Right hindlimb (tissue), 1 donor: ENCODE measurements at places on chromosomes 7 and 10.

GRCh38 chr10:86657396-86658011, 3.2 kb downstream of the OPN4 start:
- peak; percentile 15 for DNase-seq

DNA sequence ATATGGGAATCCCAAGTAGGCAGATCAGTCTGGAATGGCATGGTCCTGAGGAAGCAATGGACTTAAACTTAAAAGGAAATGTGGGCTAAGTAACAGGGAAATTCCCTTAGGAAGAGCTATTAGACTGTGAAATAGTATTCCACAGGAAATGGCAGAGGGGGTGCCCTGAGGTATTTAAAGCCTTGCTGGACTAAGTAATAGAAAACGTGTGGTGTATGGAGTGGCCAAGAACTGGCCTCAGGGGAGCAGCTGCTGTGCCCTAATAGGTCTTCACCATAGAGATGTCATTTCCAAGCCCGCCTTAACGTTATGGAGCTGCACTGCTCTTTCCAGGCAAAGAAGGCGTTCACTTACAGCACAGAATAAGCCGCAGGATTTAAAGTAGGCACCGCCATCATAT, 365.2 kb upstream of the ZMIZ1 start:
- DNase-seq, result peak; percentile 53

DNA sequence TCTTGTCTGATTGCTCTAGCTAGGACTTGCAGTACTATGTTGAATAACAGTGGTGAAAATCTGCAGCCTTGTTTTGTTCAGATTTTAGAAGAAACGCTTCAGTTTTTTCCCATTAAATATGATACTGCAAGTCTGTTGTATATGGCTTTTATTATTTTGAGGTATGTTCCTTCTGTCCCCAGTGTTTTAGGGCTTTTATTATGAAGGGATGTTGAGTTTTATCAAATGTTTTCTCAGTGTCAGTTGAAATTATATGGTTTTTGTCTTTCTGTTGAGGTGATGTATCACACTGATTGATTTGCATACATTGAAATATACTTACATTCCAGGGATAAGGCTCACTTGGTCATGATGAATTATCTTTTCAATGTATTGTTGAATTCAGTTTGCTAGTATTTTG, 60.5 kb upstream of the HELLS start:
- DNase-seq, result no peak

GRCh38 chr7:140673774-140674155, 1.0 kb downstream of the ADCK2 start:
- DNase-seq, result no peak

GRCh38 chr10:348456-348855, 213.2 kb downstream of the ZMYND11 start:
- no peak for DNase-seq

GRCh38 chr7:46123-46829, 146.1 kb upstream of the FAM20C start:
- no peak for DNase-seq

- DNase-seq, result no peak
Observed at GRCh38 chr7:80768756-80769155, 130.3 kb downstream of the CD36 start.

- DNase-seq, result no peak
Observed at GRCh38 chr10:12235116-12235694, 39.2 kb downstream of the CDC123 start.

DNA sequence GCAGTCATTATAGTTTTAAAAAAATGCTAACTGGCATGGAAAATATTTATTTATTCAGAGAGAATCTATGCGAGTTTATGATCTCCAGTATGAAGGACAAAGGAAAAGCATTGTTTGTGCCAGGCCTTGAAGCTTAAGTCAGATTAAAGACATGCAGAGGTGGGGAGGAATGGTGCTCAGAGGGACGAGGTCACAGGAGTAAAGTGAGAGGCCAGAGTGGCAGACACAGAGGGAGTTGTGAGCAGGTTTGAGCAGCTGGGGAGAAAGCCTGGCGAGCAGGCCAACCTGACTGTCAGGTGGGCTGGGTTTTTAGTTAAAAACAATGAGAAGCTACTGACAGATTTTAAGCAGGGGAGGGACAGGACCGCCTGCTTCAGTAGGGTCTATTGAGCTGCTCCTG, 6.8 kb upstream of the CCNY start:
- no peak for DNase-seq

DNA sequence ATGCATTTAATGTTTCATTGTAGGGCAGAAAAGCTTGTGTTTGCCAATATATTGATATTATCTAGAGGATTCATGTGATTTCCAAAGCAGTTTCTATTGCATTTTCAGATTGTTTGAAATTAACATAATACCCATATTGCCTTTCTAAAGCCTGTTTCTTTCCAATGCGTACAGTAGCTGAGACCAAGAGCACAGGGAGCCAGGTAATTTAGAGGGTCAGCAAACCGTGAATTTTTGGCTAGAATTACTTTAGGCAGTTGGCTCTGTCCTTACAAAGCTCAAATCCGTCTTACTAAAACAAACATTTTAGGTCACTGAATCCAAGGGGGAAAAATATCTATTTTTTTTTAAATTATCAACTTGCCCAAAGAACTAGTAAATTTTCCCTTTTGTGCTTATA, 604.9 kb upstream of the ADARB2 start:
- no peak for DNase-seq

GRCh38 chr7:66804001-66804400, 63.5 kb downstream of the RABGEF1 start:
- DNase-seq, result no peak

DNA sequence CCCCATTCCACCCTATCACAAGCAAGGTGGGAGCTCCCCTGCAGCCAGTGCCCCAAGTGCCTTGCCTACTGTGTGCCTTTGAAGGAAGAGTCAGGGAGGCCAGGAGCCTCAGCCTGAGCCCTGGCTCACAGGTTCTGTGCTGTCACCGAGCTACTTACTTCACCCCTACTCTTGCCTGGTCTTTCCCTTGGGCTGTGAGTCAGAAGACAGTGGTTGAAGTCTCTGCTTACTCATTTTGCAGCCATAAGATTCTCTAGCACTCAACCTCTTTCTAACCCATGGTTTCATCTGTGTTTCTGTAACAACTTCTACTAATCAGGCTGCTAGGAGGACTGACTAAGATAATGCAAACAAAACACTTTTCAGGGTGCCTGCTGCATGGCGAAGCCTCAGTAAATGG, 114.5 kb downstream of the PLCE1 start:
- no peak for DNase-seq

- no peak for DNase-seq
Observed at GRCh38 chr10:16779384-16779915, 37.8 kb downstream of the RSU1 start.

- DNase-seq, result no peak
Observed at GRCh38 chr7:142739923-142740492, 9.3 kb upstream of the PRSS1 start.

DNA sequence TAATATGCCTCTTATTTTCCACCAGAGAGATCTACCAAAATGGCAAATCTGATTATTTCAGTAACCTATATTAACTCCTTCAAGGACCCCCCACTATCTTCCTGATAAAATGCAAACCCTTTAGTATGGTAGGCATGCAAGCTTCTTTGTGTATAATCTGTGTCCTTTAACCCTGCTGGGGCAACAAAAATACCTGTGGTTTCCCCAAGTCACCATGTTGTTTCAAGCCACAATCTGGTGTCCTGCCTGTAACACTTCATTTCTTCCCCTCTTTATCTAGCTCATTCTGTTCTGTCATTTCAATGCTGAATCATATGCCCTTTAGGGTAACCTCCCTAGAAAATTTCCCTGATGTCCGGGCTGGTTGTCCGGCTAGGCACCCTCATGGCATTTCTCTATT, 5.3 kb downstream of the CALCR start:
- DNase-seq, result no peak

GRCh38 chr10:122050311-122050710, 61.3 kb downstream of the TACC2 start:
- no peak for DNase-seq

GRCh38 chr7:1289666-1290025, 57.0 kb downstream of the UNCX start:
- no peak for DNase-seq

DNA sequence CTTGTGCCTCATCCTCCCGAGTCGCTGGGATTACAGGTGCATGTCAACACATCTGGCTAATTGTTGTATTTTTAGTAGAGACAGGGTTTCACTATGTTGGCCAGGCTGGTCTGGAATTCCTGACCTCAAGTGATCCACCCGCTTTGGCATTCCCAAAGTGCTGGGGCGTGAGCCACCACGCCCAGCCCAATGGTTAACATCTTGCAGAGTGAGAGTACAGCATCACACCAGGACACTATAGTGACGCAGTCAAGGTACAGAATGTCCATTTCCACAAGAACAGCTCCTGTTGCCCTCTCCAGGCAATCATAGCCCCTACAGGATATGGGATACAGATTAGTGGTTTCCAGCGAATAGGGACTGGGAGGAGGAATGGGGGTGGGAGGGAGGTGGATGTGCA, 34.0 kb downstream of the MYO1G start:
- DNase-seq, result no peak

GRCh38 chr10:89302625-89303024, 779 bp downstream of the IFIT2 start:
- no peak for DNase-seq

DNA sequence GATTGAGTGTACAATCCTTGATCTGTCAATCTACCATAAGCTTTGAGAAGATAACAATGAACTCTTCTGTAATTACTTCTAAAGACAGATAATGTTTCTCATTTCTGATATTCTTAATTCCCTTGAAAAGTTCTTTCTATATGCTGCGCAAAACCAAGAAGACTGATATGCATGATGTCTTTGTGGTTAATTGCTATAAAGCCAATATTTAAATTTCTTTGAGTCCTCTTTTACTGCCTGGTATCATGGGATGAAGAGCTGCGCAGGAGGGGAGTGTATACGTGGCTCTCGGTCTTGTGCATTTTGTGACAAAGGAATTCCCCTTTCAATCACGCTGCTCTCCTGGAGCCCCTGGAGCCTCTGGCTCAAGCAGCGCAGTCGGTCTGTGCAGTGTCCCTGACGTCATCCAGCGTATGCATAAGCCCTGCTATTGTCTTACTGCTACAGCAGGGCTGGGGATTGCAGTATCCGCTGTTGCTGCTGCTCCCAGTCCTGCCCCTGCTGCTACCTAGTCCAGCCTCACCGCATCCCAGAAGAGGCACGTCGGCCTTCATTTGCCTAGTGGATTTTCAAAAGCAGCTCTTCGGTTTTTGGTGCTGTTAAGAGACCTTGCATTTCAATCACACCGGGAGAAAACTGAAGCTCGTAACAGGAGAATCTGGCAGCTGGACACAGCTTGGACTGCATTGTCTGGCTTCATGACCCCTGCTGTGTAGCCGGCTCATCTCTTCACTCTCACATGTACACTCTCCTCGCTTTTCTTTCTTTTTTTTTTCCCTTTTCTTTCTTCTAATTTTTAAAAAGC, 66.7 kb downstream of the ST7 start:
- peak; percentile 91 for DNase-seq

DNA sequence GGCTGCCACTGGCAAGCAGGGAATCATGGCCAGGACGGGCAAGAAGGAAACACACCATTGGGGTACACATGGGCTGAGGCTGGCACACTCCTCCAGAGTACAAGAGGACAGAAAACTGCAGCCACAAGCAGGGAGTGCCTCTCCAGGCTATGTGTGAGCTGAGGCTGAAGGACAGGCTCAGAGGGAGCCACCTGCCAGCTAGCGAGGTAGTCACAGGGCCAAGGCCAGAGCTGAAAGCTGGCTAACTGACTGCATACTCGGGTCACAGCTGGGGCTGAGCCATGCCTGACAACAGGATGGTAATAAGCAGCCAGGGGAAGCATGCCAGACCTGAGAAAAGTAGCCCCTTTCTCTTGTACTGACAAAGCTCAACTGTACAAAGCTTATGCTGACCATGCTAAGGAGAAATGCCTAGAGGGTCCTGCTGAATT, 52.0 kb downstream of the KIF5B start:
- DNase-seq, result peak; percentile 63

DNA sequence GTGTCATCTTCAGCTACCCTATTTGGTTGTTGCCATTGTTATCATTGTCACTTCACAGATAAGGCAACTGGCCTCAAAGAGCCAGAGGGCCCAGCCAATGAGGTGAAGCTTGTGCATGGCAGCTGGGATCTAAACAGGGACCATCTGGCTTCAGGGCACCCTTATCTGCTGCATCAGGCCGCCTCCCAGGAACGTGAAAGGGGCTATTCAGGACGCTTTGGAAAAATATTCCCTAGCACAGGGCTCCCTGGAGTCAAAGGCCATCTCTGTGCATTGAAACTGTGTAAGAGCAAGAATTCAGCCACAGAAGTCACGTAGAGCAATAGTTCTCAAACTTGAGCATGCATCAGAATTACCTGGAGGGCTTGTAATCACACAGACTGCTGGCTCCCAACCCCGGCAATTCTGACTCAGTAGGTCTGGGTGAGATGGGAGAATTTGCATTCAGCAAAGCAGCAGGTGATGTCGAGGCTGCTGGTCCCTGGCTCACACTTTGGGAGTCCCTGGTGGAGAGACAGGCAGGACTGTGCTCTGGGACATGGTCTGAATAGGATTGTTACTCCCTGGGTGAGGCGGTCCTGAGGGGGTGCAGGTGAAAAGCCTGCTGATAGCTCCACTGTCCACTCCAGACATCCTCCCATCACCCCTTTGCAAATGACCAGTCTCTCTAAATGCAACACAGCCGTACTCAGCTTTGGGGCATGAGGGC, 21.5 kb upstream of the PLEKHA1 start:
- no peak for DNase-seq

DNA sequence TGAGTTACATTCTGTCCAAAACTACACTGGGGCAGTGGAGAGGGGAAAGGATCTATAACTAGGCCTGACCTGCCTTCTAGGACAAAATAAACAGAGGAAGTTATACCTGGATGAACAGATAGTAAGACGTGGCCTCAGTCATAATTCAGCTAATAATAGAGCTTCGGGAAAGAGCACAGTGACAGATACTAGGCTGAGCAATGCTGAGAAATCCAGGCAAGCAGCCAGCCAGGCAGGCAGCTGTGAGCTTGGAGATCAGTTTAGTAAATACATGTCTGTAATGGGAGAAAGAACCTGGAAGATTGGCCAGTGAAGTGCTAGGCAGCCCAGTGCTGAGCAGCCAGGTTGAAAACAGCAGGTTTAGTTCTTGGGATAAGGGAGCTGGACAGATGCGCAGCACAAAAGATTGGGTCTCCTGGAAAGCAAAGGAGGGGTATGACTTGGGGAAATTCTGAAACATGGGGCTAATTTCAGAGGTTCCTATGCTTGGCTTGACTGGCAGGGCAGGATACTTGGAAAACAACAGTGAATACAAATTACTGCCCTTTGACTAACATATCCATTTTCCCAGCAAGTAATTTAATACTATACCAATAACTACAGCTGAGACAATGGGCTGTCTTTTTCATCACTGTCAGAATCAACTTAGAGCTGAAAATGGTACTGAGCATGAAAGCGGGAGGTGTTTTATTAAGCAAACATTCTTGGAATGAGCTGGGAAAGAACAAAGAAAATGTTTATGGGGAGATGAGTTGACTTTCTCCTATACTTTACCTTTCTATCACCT, 140.8 kb downstream of the DGKB start:
- peak; percentile 89 for DNase-seq

GRCh38 chr7:139647085-139647484, 123.6 kb downstream of the CLEC2L start:
- DNase-seq, result no peak

DNA sequence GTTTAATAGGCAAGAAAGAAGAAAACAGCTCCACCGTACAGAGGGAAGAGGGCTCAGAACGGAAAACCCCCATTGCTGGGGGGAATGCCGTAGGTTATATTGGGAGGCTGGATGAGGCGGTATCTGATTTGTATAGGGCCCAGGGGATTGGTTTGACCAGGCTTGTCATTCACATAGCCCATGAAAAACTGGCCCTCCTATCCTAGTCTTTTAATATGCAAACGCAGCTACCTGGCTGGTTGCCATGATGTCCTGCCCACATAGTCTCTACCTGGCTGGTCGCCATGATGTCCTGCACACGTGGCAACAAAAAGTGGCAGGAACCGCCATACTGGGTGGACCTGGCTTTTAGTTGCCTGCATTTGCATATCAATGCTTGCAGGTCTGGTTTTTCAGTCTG, 84.7 kb downstream of the AUTS2 start:
- no peak for DNase-seq
